Activated CD8-positive, alpha-beta memory T cell treated with anti-CD3 and anti-CD28 coated beads for 36 hours (primary cell): ENCODE measurements at places on chromosomes 6 and 20. TPM values are rescaled to one million over a fixed set of nuclear protein-coding genes. Genes with fewer than 3 reads are reported as not detected.

Gene OPRM1
- total RNA-seq = not detected

Gene DEFB132
- not detected for total RNA-seq

Gene TFAP2C
- total RNA-seq = not detected

Gene TTK
- total RNA-seq = 24.3 TPM

Gene MAFB
- total RNA-seq = 0.11 TPM

Gene RNF144B
- total RNA-seq = 0.61 TPM

Gene MAPK13
- total RNA-seq = 71.1 TPM

Gene PTPRT
- total RNA-seq = not detected

Gene MDFI
- not detected for total RNA-seq

Gene SLC32A1
- total RNA-seq = not detected

Gene SRMS
- total RNA-seq = not detected

Gene RGS17
- total RNA-seq = not detected

Gene ADGRB3
- not detected for total RNA-seq

Gene UBE3D
- total RNA-seq = 11.2 TPM

Gene NANP
- 8.7 TPM for total RNA-seq

Gene PRRT1
- 0.61 TPM for total RNA-seq

Gene RIPOR2
- total RNA-seq = 23.5 TPM

Gene FHL5
- total RNA-seq = not detected

Gene ABHD16B
- total RNA-seq = not detected

Gene PDE7B
- total RNA-seq = 0.40 TPM

Gene EEF1A2
- not detected for total RNA-seq

Gene AKAP12
- total RNA-seq = 1.4 TPM

Gene PNISR
- total RNA-seq = 87.2 TPM

Gene HLA-DPB1
- 10.4 TPM for total RNA-seq

Gene ZSWIM3
- 4.5 TPM for total RNA-seq

Gene MLIP
- not detected for total RNA-seq

Gene ZNF334
- total RNA-seq = 2.6 TPM

Gene GCM1
- total RNA-seq = 0.06 TPM

Gene DEFB116
- not detected for total RNA-seq

Gene PPP1R3D
- total RNA-seq = 6.1 TPM

Gene GPX5
- not detected for total RNA-seq

Gene CLPSL1
- not detected for total RNA-seq

Gene ACTL10
- total RNA-seq = 4.7 TPM

Gene CST4
- not detected for total RNA-seq

Gene NAA20
- total RNA-seq = 110 TPM

Gene PRL
- not detected for total RNA-seq

Gene C6orf118
- not detected for total RNA-seq

Gene ZMYND8
- 29.1 TPM for total RNA-seq

Gene DEFB129
- not detected for total RNA-seq

Gene WDR27
- 32.0 TPM for total RNA-seq

Gene CTCFL
- not detected for total RNA-seq

Gene SLC22A1
- 1.6 TPM for total RNA-seq

Gene ZC2HC1B
- not detected for total RNA-seq

Gene SCGN
- total RNA-seq = not detected

Gene HSPA1L
- 2.7 TPM for total RNA-seq

Gene KIAA0408
- 10.7 TPM for total RNA-seq

Gene ZNF831
- 5.4 TPM for total RNA-seq

Gene PRR18
- total RNA-seq = 0.15 TPM

Gene OGFR
- 53.5 TPM for total RNA-seq

Gene VPS52
- 45.3 TPM for total RNA-seq
